ENCODE measurements at places on chromosomes 3 and 15. TPM values are rescaled to one million over a fixed set of nuclear protein-coding genes. Genes with fewer than 3 reads are reported as not detected.

The LARP6 gene
- total RNA-seq = 28.8 TPM

The WDR93 gene
- not detected for total RNA-seq

The INSYN1 gene
- 2.0 TPM for total RNA-seq

The ATP2B2 gene
- not detected for total RNA-seq

The OXSM gene
- total RNA-seq = 10.3 TPM

The GABRR3 gene
- total RNA-seq = not detected

The SLC27A2 gene
- 6.0 TPM for total RNA-seq

The OR5H14 gene
- not detected for total RNA-seq

The INKA1 gene
- total RNA-seq = 2.5 TPM

The CCK gene
- total RNA-seq = not detected

The CCR8 gene
- not detected for total RNA-seq

The KLHL40 gene
- total RNA-seq = not detected

The HESX1 gene
- 0.14 TPM for total RNA-seq

The CMC1 gene
- 17.0 TPM for total RNA-seq

The PLA2G4D gene
- total RNA-seq = not detected

The CD276 gene
- total RNA-seq = 151 TPM

The SLC12A1 gene
- not detected for total RNA-seq

The AGTR1 gene
- total RNA-seq = 0.14 TPM

The WNT7A gene
- 8.6 TPM for total RNA-seq

The BCL2A1 gene
- total RNA-seq = 1.2 TPM

The RMDN3 gene
- total RNA-seq = 25.4 TPM

The XYLB gene
- total RNA-seq = 7.8 TPM

The ALAS1 gene
- 71.5 TPM for total RNA-seq
